ENCODE measurements at places on chromosomes 16 and 17.

DNA sequence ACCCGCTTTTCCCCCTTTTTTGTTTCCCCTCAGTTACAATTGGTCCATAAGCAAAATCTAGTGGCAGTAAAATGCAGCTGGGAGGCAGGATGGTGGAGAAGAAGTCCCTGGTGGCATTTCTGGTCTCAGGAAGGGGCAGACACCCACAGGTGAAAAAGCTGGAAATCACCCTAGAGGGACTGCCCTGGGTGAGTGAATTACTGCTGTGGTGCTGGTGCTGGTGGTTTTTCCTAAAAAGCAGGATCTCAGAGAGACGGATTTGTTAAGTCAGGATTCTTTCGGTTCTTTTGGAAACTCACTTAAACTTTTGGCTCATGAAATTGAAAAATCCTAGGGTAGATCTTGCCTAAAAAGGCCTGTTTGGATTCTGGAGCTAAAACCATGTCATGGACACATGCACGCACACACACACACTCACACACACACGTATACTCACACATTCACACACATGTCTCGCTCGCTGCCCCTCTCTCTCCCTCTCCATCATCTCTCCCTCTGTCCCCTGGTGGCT is 65.8 kb downstream of the NKD1 start:
- DNase-seq, result no peak

DNA sequence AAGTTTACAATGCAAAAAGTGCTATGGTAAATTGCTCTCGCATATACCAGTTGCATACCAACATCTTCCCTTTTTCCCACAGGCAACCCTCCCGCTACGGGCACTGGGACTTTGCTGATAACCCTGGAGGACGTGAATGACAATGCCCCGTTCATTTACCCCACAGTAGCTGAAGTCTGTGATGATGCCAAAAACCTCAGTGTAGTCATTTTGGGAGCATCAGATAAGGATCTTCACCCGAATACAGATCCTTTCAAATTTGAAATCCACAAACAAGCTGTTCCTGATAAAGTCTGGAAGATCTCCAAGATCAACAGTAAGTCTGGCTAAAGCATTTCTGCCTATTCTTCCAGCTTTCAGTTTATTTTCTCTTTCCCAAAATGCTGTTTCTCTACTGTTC is 27.9 kb upstream of the HSBP1 start:
- DNase-seq, result no peak

DNA sequence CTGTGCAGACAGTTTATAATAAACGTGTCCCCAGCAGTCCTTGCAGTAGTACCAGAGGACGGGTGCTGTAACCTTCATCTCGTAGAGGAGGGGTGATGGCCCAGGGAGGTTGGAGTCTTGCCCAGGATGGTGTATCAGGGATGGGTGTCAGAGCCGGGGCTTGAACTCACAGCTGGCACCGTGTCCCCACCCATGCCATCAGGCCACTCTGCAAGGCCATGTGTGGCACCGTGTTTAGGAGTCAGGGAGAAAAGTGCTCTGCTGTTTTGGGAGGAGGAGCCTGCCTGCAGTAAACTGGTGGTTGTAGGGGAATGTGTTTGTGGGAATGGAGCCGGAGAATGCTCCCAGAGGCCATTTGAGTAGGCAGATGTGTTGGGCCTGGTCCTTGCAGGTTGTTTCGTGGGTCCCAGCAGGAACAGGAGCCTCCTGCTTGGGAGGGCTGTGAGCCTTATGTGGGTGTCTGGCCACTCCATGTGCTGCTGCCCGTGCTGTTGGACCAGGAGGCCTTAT is 1.7 kb downstream of the ADORA2B start:
- DNase-seq, result no peak

DNA sequence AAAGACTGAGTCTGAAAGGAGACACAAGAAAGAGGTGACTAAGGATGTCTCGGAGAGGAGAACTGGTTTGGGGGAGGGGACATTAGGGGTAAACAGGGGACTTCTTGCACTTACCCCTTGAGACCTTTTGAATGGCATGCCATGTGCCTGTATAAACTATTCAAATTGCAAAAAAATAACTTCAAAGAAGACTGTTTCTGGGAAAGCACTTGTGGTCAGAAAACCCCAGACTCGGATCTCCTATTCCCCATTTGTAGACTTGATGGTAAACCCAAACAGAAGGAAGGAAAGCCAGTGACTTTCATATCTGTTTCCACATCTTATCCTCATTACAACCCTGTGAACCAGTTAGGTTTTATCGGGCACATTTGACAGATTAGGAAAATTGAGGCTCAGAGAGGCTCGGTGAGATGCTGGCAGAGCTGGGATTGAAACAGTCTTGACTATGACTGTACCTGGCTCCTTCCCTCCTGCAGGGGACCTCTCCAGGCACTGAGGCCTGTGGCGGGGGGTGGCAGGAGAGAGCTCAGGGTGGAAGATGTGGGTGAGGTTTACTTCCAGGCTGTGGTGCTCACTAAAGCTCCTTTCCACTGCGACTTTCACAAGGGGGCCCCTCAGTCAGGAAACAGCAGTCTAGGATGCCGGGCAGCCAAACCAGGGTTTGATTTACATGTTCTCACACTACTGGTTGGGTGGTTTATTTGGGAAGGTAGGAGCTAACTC is 30.5 kb upstream of the PLCG2 start:
- DNase-seq, result peak; percentile 19

- DNase-seq, result peak; percentile 68
These were observed 79.0 kb downstream of the GAS7 start for GRCh38 chr17:10119203-10120108.

DNA sequence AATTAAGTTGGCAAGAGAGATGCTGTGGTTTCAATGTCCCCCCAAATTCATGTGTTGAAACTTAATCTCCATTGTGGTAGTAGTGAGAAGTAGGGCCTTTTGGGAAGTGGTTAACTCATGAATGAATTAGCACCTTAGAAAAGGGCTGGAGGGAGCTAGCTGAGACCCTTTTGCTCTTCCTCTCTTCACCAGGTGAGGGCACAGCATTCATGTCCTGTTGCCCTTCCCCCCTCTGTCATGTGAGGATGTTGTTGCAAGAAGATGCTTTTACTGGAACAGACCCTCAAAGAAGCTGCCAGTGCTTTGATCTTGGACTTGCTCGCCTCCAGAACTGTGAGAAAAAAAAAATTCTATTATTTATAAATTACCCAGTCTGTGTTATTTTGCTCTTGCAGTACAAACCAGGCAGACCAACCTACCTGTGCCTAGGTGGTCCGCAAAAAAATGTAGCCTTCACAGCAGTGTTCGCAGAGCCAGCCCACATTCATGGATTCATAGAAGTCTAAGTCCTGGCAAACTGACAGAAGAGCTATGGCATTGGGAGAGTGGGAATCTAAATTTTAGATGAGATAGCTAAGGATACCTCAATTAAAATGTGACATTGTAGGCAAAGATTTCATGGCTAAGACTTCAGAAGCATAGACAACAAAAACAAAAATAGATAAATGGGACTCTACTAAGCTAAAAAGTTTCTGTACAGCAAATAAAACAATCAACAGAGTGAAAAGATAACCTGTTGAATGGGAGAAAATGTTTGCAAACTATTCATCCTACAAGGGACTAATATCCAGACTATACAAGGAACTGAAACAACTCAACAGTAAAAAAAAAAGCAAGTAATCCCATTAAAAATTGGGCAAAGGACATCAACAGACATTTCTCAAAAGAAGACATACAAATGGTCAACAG is 32.0 kb upstream of the ABCA5 start:
- DNase-seq, result no peak

All from GDM1 (cell line).